ENCODE measurements at places on chromosomes 7 and 10.

- no peak for DNase-seq
Measured at GRCh38 chr7:134502463-134503371, 24.6 kb upstream of the AKR1B10 start.

DNA sequence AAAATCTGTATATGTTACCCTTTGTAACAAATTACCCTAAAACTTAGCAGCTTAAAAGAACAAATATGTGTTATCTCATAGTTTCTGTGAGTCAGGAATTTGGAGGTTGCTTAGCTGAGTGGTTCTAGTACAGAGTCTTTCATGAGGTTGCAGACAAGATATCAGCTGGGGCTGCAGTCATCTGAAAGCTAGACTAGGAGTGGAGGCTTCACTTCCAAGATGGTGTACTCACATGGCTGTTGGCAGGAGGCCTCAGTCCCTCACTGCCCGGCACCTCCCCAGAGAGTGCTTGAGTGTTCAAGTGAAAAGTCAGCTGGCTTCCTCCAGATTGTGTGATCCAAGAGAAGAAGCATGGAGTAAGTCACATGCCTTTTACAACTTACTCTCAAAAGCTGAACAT, 16.9 kb upstream of the GGCT start:
- DNase-seq = no peak

DNA sequence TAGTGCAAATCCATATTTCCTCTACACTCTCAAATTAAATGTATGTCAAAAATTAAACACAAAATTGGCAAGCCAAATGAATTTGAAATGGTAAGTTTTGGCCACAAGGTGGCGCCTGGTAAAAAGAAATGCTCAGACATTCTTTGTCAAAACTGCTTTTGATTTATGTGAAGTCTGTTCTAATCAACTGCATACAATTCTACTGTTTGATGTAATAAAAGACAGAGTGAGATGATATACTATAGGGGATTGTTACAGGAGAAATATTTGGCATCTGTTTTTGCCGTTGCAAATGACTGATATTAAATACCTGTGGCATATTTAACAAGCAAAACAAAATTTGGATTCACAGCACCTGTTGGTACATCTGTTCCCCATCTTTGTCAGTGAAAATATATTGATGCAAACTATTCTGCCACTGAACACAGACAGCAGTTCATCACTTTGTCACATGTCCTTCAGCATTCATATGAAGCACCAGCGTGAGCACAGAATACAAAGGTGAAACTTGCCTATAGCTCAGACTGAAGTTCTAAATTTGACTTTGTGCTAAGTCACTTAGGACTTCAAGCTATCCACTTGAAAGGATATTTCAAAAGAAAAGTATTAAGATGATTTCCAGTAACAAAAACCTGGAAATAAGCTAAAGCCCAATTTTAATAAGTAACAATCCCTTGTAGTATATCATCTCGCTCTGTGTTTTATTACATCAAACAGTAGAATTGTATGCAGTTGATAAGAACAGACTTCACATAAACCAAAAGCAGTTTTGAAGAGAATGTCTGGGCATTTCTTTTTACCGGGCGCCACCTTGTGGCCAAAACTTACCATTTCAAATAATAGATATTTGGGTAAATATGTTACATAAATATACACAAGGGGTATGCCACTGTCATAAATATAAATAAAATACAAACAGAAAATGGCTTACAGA, 10.2 kb upstream of the CH25H start:
- DNase-seq = no peak

DNA sequence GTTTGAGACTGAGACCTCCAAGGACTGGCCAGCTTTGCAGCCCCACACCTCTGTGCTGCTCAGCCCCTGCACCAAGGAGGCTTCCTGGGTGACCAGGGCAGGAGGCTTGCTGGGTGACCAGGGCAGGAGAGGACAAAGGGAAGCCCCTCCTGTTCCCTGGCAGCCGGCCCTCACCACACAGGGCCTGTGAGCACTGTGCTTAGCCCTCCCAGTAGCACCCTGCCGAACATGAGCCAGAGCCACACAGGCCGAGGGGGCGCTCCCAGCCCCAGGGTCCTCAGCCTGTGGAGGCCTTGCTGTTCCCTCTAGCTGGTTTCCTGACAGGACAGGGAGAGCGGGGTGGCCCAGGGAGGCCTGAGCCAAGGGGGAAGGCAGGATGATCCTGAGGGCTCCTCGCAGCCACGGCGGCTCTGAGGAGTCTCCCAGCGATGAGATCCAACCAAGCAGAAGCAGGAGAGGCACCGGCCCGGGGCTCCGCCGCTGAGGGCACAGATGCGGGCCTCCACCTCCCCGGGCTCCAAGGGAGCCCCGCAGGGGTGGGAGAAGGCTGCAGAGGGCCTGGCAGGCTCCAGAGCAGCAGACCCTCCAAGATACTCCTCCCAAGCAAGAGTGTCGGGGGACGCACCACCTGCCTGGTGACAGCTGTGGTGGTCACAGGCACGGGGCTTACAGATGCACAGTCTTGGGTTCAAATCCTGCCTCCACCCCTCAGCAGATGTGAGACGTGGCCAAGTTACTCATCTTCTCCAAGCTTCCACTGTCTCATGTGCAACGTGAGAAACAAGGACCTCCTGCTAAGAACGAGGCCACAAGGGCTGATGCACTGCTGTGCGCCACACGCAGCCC, 22.5 kb downstream of the WDR86 start:
- no peak for DNase-seq

DNA sequence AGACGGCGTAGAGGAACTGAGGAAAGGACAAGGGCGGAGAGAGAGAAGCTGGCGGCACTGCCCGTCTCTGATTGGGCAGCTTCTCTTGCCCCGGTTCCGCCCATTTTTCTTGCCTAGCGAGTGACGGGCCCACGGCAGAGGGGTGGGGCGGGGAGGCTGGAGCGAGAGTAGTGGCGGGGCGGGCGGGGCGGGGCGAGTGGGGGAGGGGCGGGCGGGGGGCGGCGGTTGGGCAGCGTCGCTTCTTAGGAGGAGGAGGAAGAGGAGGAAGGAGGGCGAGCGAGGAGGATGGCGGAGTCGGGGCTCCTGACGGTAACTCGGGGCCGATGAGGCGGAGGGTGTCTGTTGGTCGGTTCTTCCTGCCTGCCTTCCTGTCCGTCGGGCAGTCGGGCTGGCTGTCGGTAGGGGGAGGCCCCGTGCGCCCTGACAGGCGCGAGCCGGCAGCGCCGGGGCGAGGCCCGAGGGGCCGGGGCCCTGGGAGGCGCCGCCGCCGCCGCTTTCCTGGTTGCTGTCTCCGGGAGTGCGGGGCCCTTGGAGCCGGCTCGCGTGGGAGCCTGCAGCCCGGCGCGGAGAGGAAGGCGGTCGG, at the start of gene SHOC2:
Gene SHOC2, plus strand, starts transcription at position 256 of the 583 bp plus-strand sequence. CDS start 44,755 bp downstream, outside the sequence.
- DNase-seq = peak; percentile 99

DNA sequence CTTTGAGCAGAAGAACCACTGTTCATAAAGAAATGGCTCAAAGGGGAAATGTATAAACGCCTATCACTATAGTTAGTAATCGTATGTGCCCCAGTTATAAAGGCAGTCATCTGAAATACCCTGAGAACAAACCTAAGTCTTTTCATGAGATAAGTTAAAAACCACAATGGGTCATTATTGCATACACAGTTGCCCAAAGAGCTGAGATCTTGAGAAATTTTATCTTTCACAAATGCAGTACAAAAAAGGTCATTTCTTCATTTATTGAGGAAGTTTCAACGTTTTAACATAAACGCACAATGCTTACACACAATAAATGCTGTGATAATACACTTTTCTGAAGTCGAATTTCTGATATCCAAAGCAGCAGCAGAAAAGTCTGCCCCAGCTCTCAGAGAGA, 114.4 kb downstream of the MICU1 start:
- DNase-seq = no peak

DNA sequence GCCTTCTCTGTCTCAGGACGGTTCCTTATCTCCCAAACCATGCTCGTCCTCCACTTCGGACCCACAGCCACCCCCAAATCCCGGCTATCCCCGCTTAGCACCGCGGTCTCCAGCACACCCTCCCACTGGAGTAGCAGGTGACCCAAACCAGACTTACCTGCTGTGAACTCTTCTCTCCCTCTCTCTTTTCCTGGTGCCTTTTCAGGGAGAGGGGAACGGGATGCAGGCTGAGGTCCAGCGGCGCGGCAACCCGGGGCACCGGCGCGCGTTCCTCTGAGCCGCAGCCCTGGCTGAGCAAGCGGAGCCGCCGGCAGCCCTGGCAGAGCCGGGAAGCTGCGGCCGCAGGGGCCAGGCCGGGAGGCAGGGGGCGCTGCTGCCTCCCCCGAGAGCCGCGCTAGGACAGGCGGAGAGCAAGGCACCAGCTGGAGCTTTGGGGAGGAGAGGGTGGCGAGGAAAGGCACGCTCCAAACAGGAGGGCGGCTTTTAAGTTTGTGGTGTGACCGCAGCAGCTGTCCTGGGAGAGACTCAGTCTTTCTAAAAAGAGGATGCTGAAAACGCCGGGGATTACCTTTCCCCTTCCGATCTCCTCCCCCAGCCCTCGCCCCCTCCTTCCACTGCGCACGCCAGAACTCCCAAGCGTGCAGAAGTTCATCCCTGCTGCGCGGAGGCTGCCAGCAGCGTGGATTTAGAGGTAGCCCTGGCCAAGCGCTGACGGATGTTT, at the start of gene SEMA3D:
Gene SEMA3D, minus strand, starts transcription at position 536 of the 721 bp plus-strand sequence. CDS start 65,165 bp downstream, outside the sequence.
- DNase-seq = no peak

DNA sequence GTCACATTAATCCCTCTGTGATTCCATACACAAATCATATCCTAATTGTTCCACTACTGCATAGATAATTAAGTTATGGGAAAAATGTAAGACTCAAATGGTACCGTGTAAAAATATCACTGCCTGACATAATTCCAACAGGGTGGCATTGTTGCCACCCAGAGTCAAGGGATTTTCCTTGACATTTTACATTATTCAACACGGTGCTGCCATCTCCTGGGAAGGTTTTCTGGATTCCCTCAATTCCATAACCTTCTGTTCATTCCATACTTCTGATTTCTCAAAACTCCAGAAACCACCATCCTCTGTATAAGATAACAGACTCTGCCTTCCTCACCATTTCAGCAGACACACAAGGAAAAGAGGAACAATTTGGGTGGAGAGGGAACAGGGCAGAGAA, 495.9 kb downstream of the XPNPEP1 start:
- DNase-seq = no peak

DNA sequence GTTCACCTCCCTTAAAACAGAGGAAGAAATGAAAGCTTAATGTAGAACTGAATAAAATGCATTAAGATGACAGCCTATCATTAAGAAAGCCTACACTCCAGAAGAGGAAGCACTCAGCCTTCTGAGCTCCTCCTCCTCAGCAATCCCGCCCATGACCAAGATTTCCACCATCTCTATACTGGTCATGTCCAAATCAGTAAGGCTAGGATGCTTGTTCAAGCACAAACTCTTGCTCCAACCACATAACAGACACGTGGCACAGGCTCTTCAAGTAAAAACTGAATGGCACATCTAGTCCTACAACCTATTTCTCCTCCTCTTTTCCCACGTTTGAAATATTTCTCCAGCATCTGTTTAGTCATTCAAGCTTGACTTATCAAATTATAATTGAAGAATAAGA, 454.1 kb downstream of the PARD3 start:
- DNase-seq = no peak

GRCh38 chr7:40402661-40403060, 267.9 kb downstream of the SUGCT start:
- DNase-seq = no peak

GRCh38 chr7:92674379-92674778, 84.2 kb upstream of the FAM133B start:
- DNase-seq = no peak

DNA sequence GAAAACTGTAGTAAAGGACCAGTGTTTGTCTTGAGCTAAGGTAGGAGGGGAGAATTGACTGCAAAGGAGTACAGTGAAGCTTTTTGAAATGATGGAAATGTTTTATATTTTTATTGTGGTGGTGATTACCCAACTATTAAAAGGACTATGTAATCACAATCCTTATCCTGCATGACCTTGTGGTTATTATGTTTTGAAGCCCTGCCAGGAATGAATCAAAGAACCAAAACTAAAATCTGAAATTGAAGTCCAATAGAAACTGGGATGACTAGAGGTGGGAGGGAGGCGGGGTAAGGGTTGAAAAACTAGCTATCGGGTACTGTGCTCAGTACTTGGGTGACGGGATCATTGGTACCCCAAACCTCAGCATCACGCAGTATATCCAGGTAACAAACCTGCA, 8.2 kb downstream of the CCDC7 start:
- no peak for DNase-seq

GRCh38 chr10:77236700-77237099, 400.9 kb downstream of the KCNMA1 start:
- no peak for DNase-seq

DNA sequence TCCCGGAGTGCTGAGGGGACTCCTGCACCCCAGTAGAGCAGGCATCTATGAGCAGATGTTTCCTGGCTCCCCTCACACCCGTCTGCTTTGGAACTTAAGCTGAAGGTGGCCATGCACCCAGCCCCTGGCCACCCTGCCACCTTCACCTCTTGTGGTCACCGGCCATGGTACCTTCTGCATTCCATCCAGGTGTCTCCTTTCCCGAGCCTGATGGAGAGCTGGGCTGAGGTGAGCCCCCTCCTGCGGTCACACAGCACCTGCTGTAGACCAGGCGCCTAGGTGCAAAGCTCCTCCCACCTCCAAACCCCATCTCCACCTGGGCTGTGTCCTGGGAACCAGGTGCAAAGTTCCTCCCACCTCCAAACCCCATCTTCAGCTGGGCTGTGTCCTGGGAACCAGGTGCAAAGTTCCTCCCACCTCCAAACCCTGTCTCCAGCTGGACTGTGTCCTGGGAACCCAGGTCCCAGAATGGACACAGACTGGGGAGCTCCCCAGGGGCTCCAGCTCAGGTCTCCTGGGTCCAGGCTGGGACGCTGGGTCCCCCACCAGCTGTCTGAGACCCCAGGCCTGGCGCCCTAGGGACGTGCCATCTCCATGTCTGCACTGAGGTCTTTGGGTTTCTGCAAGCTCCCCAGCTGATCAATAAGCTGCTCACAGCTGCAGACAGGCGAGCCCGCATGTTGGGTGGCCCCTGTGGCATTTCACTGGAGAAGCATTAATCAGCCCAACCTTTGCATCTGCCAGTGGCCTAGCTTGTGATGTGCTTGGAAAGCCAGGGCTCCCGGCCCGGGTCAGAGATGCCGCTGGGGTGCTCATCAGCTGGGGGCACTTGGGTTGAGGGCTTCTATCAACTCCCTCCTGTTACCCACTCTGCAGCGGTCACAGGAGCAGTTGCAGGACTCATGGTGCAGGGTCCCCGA, 61.2 kb upstream of the INPP5A start:
- no peak for DNase-seq

GRCh38 chr7:118436663-118437062, 212.2 kb downstream of the ANKRD7 start:
- DNase-seq = no peak

DNA sequence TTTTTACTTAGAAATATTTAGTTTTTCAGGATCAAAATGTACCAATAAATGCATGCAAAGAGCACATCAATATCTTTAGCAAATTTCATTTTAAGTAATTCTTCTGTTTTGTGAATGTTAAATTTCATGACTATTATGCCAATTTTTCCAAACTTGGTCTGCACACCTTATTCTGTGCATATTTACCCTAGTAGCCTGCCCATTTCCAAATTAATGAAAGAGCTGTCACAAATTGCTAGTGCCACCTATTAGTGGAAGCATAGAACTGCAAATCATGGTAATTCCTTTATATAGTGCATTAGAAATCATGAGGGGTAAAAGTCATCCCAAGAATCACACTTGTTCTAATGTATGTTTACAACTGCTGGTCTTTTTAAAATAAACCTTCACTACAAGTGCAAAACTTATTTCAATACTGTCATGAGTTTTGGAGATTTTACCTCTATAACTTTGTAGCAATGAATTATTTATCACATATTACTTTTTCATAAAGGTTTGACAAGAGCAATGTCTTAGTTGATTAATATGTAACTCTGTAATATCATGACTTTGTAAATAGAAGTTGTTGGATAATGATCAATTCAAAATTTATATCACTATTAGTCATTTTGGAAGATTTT, 5.7 kb downstream of the SEMA3A start:
- DNase-seq = no peak

Data from stimulated activated CD8-positive, alpha-beta memory T cell treated with anti-CD3 and anti-CD28 coated beads, Interleukin-7, amount 100 ng/mL, for 48 hours (primary cell).